ENCODE measurements at places on chromosomes 2 and 18.
A peak's percentile ranks its signal among the peaks of the same experiment; 100 is the strongest.

DNA sequence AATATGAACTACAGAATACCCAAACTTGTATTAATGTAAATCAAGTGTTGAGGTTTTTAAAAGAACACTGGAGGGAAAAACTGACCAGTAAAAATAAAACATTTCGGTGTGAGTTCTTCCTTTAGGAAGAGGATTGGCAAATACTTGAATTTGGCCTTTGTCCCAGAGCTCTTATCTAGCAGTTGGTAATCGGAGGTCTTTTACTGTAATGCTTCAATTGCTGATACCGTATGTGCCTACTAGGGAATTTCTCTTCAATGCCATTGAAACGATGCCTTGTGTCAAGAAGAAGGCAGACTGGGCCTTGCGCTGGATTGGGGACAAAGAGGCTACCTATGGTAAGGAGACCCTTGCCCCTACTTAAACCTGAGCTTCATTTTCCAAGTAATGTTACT, 4.1 kb downstream of the RRM2 start:
- DNase-seq: no peak

- no peak for DNase-seq
Observed at GRCh38 chr2:112187805-112188596, 49.8 kb downstream of the FBLN7 start.

DNA sequence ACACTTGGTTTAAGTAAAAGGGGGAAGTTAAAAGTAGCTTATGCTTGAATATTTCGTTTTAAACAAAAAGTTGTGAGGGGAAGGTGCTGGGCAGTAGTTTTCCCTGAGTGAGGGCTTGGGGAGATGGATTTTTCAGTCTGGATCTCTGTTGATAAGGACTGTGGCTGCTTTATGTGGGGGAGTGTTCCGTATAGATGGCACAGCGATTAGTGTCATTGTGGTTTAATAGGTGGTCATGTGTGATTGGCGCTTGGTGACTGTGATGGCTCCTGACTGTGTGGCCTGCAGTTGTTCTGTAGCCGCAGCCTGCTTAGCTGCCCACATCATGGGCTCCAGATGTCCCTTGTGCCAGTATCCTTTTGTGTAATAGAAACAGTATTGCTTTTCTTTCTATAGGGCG, 156.2 kb downstream of the WDSUB1 start:
- DNase-seq: no peak

DNA sequence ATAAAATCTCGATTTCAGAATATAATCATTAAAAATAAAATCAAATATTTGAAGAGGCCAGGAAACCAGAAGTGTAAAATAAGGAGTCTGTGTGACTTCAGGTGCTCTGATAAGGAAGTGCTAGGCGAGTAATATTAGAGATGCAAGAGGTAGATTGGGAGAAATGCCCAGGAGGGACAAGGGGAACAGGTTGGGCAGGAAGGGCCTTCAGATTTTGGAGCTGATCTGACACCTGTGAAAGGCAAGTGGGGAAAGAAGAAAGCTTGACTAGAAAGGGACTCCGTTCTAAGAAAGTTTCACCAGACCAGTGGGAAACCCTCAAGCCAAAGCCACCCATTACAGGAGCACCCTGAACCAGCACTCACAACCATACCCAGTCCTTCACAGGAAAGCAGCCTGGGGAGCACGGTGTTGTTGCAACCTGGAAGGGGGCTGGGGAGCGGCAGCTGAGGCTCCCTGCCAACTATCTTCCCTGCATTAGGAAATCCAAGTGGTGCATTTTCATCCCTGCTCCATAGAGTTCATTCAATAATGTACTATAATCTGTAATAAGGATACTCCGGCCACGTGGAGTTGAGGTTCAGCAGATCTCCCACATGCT, 57.5 kb upstream of the GREB1L start:
- DNase-seq: no peak

DNA sequence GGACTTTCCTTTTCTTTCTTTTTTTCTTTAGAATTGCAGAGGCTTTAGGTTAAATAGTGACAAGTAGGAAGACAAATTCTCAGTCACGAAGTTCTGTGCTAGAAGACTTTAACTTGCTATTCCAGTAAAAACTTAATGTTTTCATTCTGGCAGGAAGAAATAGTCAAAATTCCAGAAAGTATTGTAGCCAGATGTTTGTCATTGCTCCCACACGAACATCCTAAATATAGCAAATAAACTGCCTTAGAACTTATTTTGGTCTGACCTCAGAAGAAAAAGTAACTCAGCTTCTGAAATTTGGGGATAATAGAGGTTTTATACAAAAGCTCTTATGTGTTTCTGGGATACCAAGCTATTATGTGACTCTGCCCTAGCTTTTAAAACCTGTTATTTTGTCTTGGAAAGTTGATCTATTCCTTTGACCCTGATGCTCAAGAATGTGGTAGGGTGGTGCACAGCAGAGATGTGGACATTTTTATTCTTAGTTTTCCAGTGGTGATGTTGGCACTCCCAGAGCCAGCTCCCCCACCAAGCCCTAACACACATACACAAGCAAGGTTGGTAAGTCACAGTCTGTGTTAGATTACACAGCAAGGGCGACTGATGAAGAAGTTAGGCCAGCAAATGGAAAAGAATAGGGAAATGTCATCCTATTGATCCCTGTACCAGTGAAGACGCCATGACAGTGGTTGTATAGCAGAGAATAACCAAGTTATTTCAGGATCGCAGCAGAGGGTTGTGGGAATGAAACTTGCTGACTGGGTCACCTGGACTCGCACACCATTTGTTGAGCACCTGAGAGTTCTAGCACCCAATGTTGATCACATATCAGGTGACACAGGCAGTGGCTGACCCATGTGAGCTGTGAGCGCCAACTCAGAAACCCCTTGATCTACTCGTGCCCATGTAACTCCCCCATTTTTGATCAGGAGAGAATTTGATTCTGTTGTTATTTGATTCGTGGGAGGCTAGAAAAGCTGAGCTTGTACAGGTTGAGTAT, 23.7 kb downstream of the FARP2 start:
- no peak for DNase-seq

- DNase-seq: no peak
Observed at GRCh38 chr2:219423652-219424377, 5.6 kb downstream of the DES start.

DNA sequence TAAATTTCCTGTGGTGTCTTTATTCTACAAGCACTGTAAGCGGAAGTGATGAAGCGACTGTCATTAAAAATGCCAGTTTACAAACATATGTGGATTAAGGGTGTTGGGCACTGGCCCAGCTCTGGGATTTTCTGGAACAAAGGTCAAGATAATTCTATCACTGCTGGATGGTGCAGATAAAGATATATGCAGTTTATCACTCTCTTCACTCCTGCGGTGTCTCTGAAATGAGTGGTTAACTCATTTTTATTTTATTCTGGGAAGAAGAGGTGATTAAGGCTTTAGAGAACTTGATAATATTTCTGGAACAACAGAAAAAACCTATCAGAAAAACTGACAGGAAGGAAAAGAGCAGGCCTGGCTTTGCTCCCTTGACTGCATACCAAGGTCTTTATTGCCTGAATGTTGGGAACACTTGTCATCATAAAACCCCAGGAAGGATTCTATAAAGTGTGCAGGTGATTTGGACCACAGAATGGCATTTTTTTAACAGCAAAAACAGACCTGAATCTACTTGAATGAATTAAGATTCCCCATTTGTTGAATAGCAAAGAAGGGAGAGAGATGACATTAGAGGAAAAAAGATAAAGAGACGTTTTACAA, 32.4 kb downstream of the ABCB11 start:
- no peak for DNase-seq

DNA sequence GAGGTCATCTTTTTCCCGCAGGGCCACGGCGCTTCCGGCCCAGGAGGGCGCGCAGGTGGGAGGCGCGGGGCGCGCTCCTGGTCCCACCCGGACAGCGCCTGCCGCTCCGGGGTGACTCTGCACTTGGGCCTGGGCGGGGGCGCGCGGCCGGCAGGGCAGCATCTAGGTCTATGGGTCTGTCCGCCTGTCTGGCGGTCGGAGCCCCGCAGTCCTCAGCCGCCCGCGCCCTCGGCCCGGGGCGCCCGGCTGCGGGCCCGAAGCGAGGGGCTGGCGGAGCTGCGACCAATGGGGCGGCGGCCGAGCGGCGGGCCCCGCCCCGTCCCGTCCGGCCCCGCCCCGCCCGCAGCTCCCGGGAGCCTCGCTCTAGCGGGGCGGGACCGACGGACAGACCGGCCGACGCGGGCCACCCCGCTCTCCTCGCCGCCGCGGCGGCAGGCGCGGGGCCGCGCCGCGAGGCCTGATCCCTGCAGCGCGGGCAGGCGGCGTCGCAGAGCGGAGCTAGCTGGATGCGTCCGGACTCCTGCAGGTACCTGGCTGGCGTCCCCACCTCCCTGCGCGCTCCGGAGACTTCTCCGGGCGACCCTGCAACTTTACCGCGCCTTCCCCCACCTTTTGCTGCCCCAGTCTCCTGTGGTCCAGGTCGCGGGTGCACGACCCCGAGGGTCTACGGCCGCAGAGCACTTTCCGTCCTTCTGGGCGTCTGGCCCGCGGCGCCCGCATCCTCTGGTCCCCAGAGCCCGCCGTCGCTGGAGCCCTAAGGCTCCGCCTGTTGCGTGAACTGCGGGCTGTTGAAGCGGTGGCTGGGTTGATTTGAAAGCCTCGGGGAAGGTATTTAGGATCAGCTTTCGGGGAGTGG, at the start of gene KCNS3:
TSS of gene KCNS3 (plus strand) at position 387 of the 856 bp plus-strand sequence. CDS start 52,342 bp downstream, outside the sequence.
- no peak for DNase-seq

GRCh38 chr2:44136252-44136651, 32.4 kb upstream of the PPM1B start:
- DNase-seq: no peak

DNA sequence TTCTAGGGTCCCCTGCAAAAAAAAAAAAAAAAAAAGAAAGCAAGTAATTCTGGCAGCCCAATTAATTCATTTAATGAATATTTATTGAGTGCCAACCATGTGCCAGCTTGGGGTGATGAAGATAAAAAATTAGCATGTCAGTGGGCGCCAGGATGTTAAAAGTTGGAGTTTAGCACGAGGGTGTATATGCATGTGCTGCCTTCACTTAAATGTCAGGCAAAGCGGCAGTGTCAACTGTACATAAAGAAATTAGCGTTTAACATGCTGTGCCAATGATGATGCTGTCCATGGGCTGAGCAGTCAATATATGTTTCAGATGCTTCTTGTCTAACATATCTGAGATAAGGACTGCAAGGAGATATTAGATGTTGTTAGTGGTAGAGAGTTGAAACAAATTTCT, 49.5 kb downstream of the ASAP2 start:
- DNase-seq: no peak

- DNase-seq: no peak
Observed at GRCh38 chr2:22932288-22932687, 452.7 kb upstream of the KLHL29 start.

DNA sequence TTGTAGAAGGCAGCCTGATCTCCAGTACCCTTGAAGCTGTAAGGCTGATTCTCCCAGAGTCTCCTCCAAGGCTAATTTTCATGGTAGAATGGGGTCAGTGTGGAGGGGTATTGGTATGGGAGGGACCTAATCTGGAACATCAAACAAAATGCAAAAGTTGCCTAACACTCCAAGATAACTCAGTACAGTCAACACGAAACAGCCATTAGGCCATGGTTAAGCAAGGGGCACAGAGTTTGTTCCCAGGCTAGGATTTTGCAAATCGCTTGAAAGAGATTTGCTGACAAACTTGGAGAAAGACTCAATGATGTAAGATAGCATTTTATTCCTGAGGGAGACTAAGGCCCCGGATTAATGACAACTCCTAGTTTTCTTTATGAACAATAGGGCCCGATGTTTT, 5.4 kb downstream of the PID1 start:
- DNase-seq: no peak

- DNase-seq: no peak
Observed at GRCh38 chr2:143397884-143398614, 268.8 kb downstream of the ARHGAP15 start.

GRCh38 chr2:23220513-23221094, 164.4 kb upstream of the KLHL29 start:
- no peak for DNase-seq

DNA sequence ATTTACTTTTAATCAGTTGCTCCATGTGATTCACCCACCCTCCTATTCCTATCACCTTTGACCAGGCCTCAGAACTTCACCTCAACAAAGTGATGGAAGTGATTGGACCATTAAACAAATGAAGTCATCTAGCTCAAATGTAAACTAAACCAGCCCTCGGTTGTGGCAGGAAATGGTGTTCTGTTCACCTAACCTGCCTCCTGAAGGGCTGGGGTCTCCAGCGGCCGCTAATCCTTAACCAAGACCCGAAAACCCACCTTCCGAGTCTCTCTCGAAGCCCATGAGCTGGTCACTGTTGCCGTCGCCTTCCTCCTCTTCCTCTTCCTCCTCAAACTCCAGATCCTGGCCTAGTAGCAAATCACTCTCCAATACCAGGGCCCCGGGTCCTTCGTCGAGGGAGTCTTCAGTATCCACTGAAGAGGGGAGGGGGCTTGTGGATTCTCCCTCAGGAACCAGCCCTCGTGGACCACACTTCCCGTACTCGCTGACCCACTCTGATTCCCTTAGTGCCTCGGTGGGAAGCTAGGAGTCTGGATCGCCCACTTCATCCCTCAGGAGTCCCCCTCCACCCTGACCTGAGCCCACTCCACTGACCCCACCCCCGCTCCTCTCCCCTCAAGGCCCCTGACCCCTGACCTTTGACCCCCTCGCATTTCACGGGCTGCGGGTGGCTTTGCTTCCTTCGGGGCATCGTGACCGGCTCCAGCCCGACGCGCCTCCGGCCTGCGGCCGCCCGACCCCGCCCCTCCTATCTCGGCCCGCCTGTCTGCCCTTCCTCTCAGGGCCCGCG, 503 bp downstream of the ZNF513 start:
- peak; percentile 61 for DNase-seq

DNA sequence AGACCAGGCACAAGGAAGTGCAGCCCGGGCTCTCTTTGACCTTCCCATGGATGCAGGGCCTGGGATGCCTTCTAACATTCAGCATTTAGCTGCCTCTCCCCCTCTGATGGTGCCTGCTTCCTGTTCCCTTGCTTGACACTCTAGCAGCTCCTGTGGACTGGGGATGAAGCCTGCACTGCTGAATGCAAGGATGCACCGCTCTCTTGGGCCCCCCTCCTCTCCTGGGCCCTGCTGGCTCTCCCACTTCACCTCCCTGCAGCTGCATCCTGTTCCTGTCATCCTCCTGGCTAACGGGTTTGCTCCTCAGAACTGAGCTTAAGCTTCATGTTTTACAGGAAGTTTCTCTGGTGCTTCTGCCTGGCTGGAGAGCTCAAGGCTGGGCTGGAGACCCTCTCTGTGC, 254.1 kb downstream of the TSN start:
- DNase-seq: no peak

GRCh38 chr18:7577706-7578105, 10.6 kb downstream of the PTPRM start:
- no peak for DNase-seq

DNA sequence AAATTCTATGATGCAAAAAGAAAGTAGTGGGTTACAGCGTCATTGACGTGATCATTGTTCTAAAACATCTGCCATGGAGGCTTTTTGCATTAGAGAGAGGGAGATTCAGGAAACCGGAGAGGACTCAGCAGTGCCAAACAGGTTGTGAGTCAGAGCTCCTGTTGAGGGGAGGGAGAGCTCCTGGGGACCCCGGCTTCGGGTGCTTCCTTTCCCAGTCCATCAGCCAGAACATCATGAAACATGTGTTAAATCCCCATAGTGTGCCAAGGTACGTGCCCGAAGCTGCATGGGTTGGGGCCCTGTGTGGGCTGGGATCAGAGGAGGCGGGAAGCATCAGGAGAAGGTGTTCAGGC, 791 bp upstream of the CYRIA start:
- DNase-seq: no peak
